Stimulated activated CD8-positive, alpha-beta memory T cell treated with anti-CD3 and anti-CD28 coated beads, Interleukin-7, amount 100 ng/mL, for 1 hour (primary cell): ENCODE measurements at places on chromosomes 1 and 21.

- DNase-seq, result no peak
Measured at GRCh38 chr1:55217226-55217986, 2.2 kb upstream of the USP24 start.

GRCh38 chr1:212260557-212261355, 24.5 kb upstream of the PPP2R5A start:
- DNase-seq, result no peak

GRCh38 chr1:3038113-3038551, 16.9 kb downstream of the ACTRT2 start:
- DNase-seq, result no peak

DNA sequence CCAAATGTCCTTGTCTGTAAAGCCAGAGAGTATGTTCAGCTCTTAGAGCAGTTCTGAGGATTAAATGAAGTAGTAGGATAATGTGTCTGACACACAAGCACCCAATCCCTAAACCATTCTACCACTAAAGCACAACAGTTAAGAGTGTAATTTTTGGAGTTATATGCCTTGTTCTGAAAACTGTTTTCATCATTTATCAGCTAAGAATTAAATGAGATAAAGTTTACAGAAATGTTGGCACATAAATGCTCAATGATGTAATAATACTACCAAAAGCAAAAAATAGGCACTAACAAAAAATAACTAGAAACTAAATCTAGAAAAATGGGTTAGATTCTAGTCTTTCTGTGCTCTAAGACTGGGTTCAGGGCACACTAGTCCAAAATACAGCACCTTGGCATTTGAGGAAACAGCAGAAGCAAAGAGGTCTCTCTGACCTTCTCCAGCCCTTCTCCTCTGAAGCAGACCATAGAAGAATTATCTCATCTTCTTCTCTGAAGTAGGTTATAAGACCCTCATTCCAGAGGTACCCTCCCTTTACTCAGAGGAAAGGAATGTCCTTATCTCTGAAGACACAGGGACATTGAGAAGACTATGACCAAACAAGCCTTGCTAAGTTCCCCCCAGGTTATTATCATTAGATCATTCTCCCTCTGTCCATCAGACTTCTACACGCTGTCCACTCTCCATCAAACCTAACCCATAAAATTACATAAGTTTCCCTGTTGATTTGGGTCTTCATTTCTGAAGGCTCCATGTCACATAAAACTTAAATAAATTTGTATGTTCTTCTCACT, 20.6 kb downstream of the ABL2 start:
- DNase-seq, result no peak

DNA sequence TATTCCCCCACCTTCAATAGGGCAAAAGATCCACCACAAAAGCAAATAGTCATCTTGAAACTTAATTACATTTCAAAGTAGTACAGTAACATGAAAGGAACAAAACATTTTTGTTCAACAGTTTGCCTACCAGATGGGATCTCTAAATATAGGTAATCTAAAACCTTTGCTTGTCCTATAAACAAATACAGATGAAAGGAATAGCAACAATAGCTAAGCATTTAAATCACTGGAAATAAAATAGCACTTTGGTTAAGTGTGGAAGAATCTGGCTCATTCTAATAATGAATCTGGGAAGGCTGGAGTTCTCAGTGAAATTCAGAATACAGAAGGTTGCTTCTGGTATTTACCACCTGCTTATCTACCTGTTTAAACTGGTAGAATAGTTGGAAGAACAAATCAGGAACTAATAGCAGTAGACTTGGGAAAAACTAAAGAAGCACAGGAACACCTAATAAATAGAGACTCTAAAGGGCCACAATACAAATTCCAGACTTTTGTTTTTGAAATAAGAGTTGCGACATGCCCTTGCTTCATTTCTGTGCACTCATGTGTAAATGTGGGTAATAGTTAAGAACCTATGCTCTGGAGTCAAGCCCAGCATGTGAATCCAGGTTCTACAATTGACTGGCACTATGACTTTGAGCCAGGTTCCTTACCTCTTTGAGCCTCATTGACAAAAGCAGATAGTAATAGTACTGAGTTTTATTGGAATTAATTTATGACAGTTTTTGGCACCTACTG, 2.3 kb upstream of the LYPLAL1 start:
- DNase-seq, result no peak
